WTC11 (cell line): ENCODE measurements at places on chromosomes 3 and 15. TPM values are rescaled to one million over a fixed set of nuclear protein-coding genes. Genes with fewer than 3 reads are reported as not detected.

DNA sequence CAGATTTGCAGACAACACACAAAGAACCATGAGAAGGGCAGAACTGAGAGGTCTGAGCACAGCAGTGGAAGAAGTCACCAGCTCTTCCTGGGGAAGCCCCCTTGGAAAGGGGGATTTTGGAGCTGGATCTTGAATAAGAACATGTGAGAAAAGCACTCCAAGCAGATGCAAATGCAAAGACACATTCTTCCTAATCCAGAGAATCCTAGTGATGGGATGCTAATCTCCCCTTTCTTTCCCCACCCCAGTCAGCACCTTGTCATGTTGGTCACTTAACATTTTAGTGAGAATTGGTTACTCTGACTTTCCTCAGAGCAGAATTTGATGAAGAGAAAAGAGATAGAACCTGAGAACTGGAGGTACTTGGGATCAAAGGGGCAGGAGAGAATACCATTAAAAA is 148.5 kb downstream of the SSR3 start:
- DNase-seq = no peak

GRCh38 chr3:6354653-6355052 is 506.3 kb upstream of the GRM7 start:
- no peak for DNase-seq

- no peak for DNase-seq
Measured at GRCh38 chr3:154122912-154123559, 1.8 kb downstream of the ARHGEF26 start.

- no peak for DNase-seq
Measured at GRCh38 chr3:146524961-146525360, 19.4 kb downstream of the PLSCR1 start.

DNA sequence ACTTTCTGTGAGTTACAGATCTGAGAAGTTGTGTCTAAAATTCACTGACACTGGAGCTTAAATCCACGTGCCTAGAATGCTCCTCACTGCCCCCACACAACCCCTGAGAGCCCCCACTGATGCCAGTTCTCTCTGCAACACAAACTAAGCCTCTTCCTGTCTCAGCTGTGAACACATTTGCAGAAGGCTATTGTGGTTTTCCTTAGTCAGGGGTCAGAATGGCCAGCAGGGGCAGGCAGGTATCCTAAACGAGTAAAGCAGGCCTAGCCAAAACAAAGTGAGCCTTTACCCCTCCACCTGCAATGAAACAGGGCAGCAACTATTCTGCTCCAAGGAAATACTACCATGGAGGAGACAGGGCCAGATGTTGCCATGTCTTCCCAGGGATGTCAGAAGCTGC is 78.6 kb downstream of the FHIT start:
- peak; percentile 48 for DNase-seq

DNA sequence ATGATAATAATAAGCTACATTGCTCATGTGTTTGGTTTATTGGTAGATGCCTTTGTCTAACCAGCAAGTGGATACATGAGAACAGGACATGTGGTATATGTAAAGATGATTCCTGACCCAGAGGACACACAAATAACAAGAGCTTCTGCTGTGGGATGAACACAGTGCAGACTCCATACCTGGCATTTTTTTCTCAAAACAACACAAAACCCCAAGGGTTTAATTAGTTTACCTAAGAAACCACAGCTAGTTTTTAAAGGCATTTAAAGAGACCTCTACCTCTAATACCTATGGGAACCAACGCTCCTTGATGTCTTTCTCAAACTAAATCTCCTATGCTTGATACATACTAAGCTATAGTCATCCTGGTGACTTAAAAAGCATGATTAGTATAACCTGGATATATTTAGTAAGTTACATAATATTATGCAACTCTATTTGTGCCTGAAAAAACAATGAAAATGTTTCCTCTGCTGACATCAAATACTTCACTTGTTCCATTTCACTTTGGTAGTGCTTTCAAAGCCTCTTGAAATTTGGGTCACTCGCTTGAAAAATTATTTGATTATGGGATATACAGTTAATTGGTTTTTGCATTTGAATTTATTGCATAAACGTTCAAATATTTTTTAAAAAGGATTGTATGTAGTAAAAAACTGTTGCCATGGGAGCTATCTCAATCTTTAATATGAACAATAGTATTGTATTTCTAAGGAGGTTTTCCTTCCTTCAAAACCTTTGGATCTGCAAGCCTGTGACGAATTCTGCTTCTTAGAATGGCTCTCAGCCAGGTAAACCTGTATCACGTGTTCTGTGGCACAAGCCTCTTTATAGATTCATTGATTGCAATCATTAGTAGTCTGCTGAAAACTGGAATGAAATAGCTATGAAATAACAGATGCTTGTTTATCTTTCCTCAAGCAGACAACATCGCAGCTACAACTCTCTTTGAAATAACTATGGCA is 233.0 kb upstream of the KCNMB2 start:
- no peak for DNase-seq

Gene FURIN
- 36.8 to 46.3 TPM (median 38.6 TPM) in 3 replicates for total RNA-seq

GRCh38 chr3:193506921-193507320 is 47.8 kb downstream of the ATP13A4 start:
- no peak for DNase-seq
